ENCODE measurements at places on chromosomes 11 and 22.

DNA sequence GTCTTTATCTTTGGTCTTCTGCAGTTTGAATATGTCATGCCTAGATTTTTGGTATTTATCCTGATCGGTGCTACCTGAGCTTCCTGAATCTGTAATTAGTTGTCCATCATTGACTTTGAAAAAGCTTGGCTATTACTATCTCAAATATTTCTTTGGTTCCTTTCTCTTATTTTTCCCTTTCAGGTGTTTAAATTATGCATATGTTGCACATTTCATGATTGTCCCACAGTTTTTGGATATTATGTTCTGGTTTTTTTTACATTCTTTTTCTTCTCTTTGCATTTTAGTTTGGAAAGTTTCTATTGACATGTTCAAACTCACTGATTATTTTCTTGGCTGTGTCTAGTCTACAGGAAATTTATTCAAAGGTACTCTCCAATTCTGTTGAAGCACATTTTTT is 840.3 kb upstream of the LRRC4C start:
- no peak for DNase-seq

GRCh38 chr11:13861411-13861810 is 101.1 kb upstream of the SPON1 start:
- no peak for DNase-seq

- no peak for DNase-seq
These were observed 846 bp upstream of the STIM1 start for GRCh38 chr11:3854660-3854976.

- DNase-seq, result no peak
These were observed 7.2 kb downstream of the LYVE1 start for GRCh38 chr11:10561043-10561818.

- peak; percentile 96 for DNase-seq
These were observed 4.5 kb downstream of the TMEM134 start for GRCh38 chr11:67464411-67465188.

DNA sequence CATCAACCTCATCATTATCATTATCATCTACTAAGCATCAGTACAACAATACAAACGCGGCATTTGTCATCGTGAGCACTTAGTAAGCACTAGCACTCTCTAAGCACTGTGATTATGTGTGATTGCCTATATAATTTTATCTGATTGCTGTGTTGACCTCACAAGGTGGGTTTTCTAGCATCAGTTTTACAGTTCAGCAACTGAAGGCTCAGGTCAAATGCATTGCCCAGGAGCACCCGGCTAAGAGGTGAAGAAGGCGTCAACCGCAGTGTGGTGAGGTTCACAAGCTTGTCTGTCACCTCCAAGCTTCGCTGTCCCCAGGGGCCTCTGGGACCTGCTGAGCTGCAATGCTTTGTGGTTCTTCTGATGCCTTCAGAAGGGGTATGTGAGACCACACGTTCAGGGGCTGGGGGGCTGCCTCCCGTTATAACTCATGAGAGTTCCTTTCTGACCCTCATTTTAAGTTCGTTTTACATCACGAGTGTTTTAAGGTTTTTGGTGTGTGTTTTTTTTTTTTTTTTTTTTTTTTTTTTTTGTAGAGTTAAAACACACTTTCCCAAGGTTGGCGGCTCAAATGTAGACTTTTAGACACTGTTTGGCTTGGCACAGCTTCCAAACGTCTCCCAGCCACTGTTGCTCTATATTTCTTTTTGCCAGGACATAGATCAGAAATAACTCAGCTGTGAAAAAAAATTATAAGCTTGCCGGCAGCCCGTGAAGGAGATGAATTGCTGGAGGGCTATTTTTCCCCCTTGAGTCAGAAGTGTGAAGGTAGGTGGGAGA is 33.8 kb upstream of the SCUBE1 start:
- DNase-seq, result no peak

DNA sequence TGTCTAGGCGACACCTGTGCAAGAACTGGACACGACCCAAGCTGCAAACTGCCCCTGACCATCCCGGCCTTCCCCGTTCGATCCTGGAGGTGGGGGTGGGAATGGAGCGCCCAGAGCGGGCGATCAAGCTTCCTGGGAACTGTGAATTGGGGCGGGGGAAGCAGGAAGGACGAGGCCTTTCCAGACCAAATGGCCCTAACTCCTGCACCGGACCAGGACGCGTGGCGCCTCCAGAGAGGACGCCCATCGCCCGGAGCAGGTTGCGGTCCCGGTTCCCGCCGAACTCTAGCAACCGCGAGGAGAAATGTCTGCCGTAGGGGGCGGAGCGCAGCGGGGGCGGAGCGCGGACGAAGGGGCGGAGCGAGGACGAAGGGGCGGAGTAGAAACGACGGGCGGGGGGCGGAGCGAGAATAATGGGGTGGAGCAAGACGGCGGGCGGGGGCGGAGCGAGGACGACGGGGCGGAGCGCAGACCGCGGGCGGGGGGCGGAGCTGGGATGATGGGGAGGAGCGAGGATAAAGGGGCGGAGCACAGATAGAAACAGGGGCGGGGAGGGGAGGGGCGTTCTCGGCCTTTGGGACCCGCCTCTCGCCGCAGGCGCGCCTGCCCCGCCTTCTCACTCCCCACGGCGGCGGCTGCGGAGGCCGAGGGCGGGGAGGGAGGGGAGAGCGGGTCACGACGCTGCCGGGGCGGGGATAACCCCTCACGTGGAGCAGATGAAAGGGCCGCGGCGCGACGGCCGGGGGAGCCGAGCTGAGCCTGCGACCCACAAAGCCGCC is at the start of gene ZNRF3:
TSS of gene ZNRF3 (plus strand) at position 695 of the 779 bp plus-strand sequence. CDS start 195 bp downstream, outside the sequence.
- DNase-seq, result peak; percentile 89

DNA sequence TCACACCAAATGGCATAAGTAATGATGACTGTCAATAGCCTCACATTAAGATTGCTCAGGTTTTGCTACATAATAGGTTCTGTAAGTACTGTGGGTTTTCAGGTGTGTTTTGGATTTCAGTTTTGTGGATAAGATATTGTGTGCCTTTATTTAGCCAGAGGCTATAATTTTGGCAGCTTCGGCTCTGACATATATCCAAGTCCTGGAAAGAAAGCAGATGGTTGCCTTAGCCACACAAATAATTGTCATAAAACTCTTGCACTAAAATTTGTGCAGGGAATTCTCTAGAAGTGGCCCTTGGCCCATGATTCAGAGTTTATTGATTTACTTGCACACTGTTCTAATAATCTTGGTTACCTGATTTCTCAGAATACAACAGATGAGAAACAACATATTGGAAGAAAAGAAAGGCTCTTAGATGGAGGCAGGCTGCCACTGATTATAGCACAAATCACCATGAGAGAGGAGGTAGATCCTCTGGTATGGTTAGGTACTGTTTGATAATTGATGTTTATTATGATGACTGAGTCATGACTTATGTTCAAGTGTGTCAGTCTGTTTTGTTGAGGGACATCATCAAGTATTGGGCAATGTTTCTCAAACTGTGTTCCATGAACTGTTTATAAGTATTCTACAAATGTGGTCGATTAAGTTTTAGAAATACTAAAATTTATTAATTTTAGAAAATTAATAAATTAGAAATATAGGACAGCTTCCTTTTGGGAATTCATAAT is 9.6 kb downstream of the REXO2 start:
- no peak for DNase-seq

DNA sequence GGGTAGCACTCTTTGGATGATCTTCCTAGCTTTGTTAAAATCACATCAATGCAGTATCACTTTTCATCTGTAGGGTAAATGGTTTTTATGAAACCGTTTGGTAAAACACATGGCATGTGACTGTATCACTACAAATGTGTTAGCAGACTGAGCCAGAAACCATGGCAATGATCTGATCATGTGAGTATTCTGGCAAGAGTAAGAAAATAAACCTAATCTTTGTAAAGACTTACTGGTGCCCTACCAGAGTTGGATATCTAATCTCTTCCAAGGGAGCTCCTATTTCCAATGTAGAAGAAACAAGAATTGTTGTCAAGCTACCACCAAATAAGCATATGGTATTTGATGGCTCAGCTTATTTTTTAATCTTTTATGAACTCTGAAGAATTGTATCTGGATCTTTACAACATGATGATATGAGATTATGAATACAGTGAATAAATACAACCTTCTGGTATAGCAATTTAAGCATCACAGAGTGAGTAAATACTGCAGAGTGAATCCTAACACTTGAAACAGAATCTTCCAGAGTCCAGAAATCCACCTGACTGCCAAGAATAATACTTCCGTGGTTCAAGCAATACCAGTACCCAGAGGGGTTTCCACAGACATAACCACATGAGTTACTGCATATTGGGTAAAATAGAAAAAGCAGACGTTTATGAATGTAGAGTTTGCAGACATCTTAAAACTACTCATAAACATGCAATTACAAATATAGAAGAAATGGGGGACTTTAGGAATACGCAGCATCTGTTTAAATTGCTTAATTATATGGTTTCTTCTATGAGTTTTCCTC is 238.8 kb downstream of the TTC28 start:
- no peak for DNase-seq

GRCh38 chr22:44395118-44396005 is 82.6 kb upstream of the SHISAL1 start:
- DNase-seq, result no peak

DNA sequence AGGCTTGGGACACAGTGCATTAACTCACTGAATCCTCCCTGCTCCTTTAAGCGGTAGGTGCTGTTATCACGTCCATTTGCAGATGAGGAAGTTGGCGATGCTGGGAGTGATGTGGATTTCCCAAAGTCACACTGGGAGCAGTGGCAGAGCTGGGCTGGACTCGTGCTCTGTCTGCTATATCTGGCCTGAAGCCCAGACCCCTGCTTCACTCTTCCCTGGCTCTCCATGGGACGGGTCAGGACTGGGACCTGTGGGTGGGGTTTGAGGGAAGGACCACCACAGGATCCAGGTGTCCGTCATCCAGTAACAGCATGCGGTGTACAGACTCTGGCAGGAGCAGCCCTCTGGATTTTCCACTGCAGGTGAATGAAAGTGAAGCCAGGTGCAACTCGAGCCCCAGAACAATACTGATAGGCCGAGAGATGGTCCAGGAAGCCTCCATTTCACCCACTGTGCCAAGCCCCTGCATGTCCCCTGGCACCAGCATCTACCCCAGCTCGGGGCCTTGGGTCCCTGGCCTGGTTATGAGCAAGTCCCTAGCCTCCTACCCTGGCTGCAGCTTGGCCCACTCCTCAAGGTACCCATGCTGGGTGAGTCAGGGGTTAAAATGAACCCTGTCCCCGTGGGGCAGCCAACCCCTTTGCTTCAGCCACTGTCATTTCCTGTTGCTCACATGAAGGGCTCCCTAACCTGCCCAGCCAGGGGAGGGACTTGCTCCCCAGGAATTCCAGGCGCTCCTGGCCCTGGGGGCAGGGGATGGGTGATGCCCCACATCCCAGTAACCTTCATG is 4.2 kb downstream of the USP2 start:
- no peak for DNase-seq

DNA sequence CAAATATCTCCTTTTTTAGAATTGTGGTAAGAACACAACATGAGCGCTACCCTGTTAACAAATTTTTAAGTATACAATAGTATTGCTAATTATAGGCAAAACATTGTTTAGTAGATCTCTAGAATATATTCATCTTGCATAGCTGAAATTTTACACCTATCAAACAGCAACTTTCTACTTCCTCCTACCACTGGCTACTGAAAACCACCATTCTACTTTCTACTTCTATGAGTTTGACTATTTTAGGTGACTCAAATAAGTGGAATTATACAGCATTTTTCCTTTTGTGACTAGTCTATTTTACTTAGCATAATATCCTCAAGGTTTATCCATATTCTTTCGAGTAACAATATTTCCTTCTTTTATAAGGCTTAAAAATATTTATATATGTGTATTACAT is 128.4 kb downstream of the FAM76B start:
- no peak for DNase-seq

DNA sequence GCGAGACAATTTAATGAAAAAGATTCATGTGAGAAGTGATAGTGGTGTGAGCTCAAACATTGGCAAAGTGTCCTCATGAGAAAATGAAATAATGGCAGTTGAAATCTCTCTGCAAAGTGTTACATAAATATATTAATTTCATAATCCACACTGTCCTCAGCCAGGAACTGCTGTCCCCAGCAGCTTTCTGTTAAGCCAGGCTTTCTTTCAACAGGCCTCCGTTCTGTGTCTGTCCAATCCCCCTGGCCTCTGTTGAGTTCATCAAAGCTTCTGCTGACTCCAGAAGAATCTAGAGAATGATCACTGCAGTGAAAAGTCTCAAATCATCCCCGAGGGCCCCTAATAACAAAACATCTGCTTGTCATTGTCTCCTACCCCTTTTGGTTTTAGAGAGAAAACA is 10.0 kb upstream of the ASCC2 start:
- DNase-seq, result no peak

DNA sequence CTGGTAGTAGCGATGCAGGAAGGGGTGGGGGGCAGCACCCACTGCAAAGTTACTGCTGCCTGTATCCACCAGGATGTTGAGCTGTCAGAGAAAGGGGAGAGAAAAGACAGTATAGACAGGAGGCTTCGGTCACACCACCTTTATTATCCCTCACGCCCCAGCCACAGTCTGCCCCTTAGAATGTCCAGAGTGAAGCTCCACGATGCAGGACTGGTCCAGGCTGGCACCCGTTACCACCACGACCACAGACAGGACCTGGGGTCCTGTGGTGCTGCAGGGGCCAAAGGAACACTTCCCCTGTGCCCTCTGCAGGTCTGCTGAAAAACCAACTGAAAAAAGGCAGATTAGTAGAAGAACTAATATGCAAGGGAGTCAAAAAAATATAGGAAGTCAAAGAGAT is 5.7 kb downstream of the BACE1-AS start:
- DNase-seq, result no peak
